Lung (tissue), 17 donors: ENCODE measurements at places on chromosomes 13 and 19. TPM values are rescaled to one million over a fixed set of nuclear protein-coding genes. Genes with fewer than 3 reads are reported as not detected.

ZNF529 gene
- 6.1 TPM for polyA plus RNA-seq

TRPC4 gene
- polyA plus RNA-seq: 0.89 TPM

DHDH gene
- 1.00 TPM for polyA plus RNA-seq

SPTBN4 gene
- 0.58 TPM for polyA plus RNA-seq

LGI4 gene
- 1.6 TPM for polyA plus RNA-seq

ZNF415 gene
- polyA plus RNA-seq: 3.1 TPM

FCER2 gene
- 1.2 TPM for polyA plus RNA-seq

PALM gene
- polyA plus RNA-seq: 16.2 TPM

NLRP8 gene
- not detected for polyA plus RNA-seq

METTL21C gene
- polyA plus RNA-seq: not detected

ZNF223 gene
- polyA plus RNA-seq: 2.8 TPM

CLEC11A gene
- polyA plus RNA-seq: 8.5 TPM

CYP2F1 gene
- polyA plus RNA-seq: 2.9 TPM

KIR2DL4 gene
- 0.63 TPM for polyA plus RNA-seq

DGKH gene
- 4.5 TPM for polyA plus RNA-seq

STOML3 gene
- polyA plus RNA-seq: 3.8 TPM

PCSK4 gene
- 3.7 TPM for polyA plus RNA-seq

ATP4A gene
- 0.01 TPM for polyA plus RNA-seq

SIAH3 gene
- polyA plus RNA-seq: 0.06 TPM

PEAK3 gene
- polyA plus RNA-seq: 0.81 TPM

CCNA1 gene
- polyA plus RNA-seq: 0.98 TPM

PPP5C gene
- polyA plus RNA-seq: 56.4 TPM

CD22 gene
- 48.0 TPM for polyA plus RNA-seq

MCF2L gene
- polyA plus RNA-seq: 38.5 TPM

LILRB1 gene
- 90.5 TPM for polyA plus RNA-seq

GSX1 gene
- not detected for polyA plus RNA-seq

CEACAM3 gene
- polyA plus RNA-seq: 1.2 TPM

MISP gene
- 20.5 TPM for polyA plus RNA-seq

TUBGCP3 gene
- 20.7 TPM for polyA plus RNA-seq

ZNF577 gene
- polyA plus RNA-seq: 5.0 TPM

ZNF586 gene
- 4.8 TPM for polyA plus RNA-seq

ZNF433 gene
- polyA plus RNA-seq: 5.1 TPM

KLK15 gene
- not detected for polyA plus RNA-seq

PSG11 gene
- polyA plus RNA-seq: not detected

KANK3 gene
- polyA plus RNA-seq: 29.1 TPM

DNASE2 gene
- 32.2 TPM for polyA plus RNA-seq

TTC9B gene
- not detected for polyA plus RNA-seq

ELANE gene
- polyA plus RNA-seq: 21.0 TPM

CEACAM8 gene
- polyA plus RNA-seq: 0.06 TPM

SERPINE3 gene
- polyA plus RNA-seq: not detected

PPAN gene
- polyA plus RNA-seq: 43.2 TPM

PSG4 gene
- not detected for polyA plus RNA-seq

KLK3 gene
- not detected for polyA plus RNA-seq

ZNF569 gene
- 1.2 TPM for polyA plus RNA-seq

SLC1A6 gene
- polyA plus RNA-seq: not detected

ZNF723 gene
- polyA plus RNA-seq: not detected

SELENOV gene
- polyA plus RNA-seq: not detected

SGCG gene
- 0.41 TPM for polyA plus RNA-seq

PCDH20 gene
- polyA plus RNA-seq: 1.3 TPM

FOXA3 gene
- 0.53 TPM for polyA plus RNA-seq

PLIN4 gene
- 3.7 TPM for polyA plus RNA-seq

LILRB3 gene
- polyA plus RNA-seq: 282 TPM
